ENCODE measurements at places on chromosomes 7 and 10.
A peak's percentile ranks its signal among the peaks of the same experiment; 100 is the strongest.

DNA sequence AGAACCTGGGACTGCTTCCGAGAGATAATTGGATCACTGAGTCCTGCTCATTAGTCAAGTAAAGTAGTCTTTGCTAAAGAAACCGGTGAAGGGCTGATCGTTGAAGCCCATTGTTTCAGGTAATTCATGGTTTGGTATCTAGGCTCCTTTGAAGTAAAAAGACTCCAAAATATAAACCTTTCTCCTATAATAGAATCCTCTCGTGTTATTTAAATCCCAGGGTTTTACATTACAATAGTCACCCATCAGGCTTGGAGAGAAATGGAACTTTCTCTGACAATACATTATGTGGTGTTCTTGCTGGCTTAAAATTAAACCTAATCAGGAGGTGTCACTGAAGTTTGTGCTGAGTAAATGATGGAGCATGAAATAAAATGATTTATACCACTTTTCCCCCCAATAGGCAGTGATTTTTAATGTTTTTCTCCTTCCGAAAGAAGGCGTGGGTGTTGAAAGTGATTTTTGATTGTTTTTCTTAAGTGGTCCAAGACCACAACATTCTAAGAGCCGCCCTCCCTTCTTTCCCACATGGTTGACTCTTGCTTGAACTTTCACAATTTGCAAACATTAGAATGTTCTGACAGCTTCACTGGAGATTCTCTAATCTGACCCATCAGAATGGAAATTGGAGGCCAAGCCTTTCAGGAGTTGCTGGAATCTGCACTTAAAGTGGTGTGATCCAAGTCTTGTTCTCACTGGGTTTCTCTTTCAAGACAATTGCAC, 44.2 kb downstream of the LRMDA start:
- no peak for DNase-seq

GRCh38 chr10:30868611-30869010, 163.1 kb downstream of the ZNF438 start:
- no peak for DNase-seq

GRCh38 chr10:2850202-2850601, 217.1 kb upstream of the PFKP start:
- no peak for DNase-seq

DNA sequence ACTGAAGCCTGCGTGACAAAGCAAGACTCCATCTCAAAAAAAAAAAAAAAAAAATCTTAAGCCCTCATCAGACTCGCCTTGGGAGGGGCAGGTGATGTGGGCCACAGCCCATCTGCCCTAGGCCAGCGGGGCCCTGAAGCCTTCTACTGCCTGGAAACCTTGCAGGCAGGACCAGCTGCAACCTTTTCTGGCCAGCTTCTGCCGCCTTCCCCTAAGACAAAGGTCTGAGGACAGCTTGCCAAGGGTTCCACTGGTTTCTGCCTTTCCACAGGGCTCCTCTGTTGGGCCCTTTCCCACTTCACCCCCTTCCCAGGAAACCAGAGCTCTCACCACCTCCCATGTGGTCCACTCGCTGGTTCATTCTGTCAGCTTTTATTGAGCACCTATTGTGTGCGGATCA, 35.2 kb downstream of the UBTD1 start:
- DNase-seq: no peak

DNA sequence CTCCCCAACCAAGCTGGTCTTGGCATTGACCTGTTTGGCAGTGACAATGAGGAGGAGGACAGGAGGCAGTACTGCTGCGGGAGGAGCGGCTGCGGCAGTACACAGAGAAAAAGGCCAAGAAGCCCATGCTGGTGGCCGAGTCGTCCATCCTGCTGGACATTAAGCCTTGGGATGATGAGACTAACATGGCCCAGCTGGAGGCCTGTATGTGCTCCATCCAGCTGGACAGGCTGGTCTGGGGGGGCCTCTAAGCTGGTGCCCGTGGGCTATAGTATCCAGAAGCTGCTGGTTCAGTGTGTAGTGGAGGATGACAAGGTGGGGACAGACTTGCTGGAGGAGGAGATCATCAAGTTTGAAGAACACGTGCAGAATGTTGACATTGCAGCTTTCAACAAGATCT, 39.1 kb upstream of the ZNF273 start:
- DNase-seq: no peak

GRCh38 chr7:83502636-83503035, 146.3 kb downstream of the SEMA3E start:
- no peak for DNase-seq

- no peak for DNase-seq
Observed at GRCh38 chr7:133795068-133795665, 332.0 kb upstream of the LRGUK start.

DNA sequence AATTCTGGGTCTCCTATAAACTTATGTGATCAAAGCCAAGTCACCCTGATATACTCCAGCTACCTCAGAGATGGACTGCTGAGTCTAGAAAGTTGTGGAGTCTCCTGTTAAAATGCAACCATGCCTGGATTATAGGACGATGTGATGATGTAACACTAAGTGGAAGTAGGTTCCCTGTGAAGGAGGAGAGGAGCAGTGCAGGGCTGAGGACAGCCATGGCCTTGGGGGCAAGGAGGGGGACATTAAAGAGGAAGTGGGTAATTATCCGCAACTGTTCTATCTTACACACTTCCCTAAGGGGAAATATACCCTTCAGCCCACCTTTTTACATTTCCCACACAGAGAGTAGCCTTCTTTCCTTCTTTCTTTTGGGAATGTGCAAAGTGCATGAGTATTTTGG, 63.8 kb downstream of the MTPN start:
- DNase-seq: no peak

DNA sequence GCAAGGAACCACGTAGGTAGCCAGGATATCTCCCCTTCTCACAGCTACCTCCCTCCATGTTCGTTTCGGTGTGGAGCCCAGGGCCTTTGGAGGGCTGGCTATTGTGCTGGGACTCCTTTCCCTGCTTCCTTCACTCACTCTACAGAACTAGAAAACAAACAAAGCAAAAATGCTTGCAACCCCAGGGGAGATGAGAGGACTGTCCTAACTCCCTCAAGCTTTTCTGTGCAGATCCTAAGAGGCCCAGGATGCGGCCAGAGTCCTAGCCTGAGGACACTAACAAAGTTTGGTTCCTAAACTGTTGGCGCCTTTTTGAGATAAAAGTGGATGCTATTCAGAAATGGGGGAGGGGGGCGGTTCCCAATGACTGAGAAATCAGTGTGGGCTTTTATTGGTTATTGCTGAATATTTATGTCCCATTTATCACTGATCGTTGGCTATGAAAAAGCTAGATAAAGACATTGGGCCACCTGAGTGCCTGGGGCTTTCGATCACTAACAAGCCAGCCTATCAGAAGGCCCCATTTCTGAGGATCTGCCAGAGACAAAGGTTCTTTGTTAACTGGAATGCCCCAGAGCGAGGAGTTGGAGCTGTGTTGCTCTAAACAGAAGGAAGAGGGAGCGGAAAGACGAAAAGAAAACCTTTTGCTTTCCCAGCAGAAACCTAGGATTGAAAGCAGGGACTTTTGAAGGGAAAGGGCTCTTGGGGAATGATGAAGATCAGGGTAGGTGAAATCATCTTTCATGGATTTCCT, 95.2 kb upstream of the EGR2 start:
- DNase-seq: no peak

- DNase-seq: no peak
Observed at GRCh38 chr7:107025449-107026103, 18.9 kb upstream of the PRKAR2B start.

DNA sequence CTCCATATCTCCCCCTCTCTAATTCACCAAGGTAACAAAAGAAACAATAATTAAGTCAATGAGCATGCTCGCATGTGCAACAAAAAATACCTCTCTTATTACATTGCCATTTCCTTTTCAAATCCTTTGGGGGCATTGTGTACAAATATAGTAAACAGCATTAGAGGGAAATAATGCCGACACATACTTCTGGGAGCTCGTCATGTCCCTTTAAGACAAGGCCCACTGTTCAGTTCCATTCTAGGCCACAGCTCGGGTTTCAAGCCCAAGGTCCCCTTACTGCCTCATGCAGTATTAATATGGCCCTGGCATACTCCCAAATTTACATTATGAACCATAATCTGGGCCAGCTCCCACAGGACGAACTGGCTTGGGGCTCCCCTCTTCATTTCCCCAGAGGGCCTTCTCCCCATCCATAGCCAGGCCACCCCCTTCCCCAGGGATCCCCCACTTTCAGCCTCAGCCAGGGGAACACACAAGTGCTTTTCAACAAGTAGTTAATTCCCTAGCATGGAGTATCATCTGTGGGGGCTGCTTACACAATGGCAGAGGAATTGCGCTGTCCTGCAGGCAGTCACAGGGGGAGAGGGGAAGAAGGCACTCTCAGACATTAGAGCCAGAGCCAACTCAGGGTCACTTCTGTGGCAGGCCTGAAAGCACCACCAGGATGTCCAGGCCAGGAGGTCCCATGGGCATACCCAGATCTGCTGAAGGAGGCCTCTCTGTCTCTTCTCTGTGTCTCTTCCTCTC, 110.6 kb downstream of the KCNMA1 start:
- no peak for DNase-seq

- DNase-seq: no peak
Observed at GRCh38 chr7:96910486-96910885, 94.9 kb upstream of the DLX6 start.

GRCh38 chr10:24882047-24882698, 70.2 kb downstream of the PRTFDC1 start:
- no peak for DNase-seq

DNA sequence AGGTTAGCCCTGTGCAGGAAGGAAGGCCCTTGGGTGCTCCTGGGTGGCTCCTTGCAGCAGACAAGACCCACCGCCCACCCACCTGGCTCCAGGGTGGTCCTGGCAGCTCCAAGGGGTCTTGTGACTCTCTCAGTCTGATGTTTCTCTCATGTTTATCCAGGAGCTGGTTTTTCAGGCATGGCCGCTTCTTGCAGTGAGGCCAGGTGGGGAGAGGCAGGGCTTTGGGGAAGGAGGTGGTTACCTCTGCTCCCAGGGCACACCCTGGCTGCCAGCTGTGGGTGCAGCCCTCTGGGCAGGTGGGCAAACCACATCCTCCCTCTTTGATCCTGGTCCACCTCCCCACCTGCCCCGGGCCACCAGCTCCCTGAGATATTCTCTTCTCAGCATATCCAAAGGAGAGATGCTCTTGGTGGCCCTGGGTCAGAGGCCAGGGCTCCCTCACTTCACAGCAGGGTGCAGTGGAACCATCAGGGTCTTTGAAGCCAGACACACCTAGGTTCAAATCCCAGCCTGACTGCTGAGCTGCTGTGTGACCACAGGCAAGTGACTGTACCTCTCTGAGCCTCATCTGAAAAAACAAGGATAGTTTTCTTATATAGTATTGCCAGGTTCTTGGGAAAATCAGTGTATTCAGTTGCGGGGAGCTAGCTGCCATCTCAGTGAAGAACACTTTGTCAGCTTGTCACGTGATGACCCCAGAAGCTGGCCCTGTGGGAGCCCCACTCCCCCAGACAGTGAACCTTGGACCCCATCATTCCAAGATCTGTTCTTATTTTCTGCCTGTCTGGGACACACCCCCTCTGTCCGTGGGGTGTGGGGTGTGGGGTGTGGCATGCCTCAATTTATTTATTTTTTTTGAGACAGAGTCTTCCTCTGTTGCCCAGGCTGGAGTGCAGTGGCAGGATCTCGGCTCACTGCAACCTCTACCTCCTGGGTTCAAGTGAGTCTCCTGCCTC, 11.5 kb downstream of the GTF2IRD1 start:
- no peak for DNase-seq

GRCh38 chr7:102223184-102223583, 63.5 kb upstream of the SH2B2 start:
- DNase-seq: no peak

DNA sequence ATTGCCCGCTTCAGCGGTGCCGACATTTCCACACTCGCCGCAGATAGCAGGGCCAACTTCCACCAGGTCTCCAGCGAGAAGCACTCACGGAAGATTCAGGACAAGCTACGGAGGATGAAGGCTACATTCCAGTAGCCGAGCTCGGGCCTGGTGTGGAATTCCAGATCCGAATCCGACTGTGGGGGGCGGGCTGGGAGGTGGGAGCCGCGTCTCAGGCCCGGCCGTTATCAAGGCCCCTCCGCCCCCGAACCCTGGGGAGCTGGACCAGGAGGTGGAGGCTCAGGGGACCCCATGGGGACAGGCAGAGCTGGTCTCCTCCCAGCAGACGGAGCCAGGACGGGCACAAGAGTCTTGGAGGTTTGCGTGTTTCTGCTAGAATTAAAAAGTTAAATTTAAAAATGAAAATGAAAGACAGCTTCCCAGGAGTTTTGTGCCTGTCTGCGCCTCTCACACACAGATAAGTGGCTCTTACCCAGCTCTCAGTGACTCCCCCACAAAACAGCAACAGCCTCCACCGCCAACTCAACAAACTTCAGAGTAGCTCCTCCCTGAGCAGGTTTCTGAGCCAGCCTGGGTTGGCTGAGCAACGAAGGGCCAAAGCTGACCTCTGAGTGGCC, 5.2 kb upstream of the UTF1 start:
- no peak for DNase-seq

GRCh38 chr7:999149-999879, 16.3 kb downstream of the CYP2W1 start:
- DNase-seq: no peak

DNA sequence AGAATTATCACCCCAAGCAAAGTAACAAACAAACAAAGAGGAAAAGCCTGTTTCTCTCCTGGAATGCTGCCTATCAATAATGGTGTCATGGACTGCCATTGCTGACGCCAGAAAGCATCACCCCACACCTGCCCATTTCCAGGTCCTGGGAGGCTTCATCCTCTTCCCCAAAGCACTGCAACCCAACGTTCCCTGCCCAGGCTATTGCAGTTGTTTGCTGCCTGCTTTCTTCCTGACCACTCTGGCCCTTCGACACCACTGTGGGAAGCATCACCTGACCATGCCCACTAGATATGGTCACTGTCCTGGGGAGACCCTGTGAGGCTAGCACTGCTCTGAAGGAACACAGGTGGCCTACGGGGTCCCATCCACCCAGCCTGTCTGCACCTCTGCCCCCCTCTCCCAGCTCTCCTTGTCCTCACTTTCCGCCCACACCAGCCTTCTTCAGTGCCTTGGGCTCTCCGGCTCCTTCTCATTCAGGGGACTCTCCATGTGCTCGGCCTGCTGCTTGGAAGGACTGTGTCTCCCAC, 439.6 kb downstream of the GLRX3 start:
- DNase-seq: no peak

GRCh38 chr7:99310004-99310403, 15.7 kb upstream of the ARPC1A start:
- no peak for DNase-seq

- peak; percentile 61 for DNase-seq
Observed at GRCh38 chr7:45921699-45922519, 837 bp upstream of the IGFBP3 start.

- DNase-seq: no peak
Observed at GRCh38 chr10:11046776-11047160, 29.1 kb downstream of the CELF2 start.

DNA sequence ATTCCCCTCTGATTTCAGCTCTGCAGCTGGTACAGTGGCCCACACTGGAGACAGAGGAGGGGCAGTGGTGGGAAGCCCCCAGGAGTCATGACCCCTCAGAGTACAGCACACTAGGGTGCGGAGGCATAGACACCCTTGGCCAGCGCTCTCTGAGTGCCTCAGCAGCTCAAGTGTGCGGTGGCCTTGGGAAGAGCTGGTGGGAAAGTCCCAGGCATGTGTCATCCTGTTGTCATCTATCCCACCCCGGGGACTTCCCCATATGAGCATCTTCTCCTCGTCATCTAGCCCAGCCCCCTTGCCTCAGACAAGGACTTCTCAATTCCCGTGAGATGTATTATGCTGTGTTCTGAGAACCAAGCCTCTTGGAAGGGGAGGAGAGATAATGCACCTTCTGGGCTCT, 15.6 kb upstream of the PPIF start:
- no peak for DNase-seq

Data from HuH-7 (cell line).